Left renal pelvis (tissue), 4 donors: ENCODE measurements at places on chromosomes 13 and 19. TPM values are rescaled to one million over a fixed set of nuclear protein-coding genes. Genes with fewer than 3 reads are reported as not detected.

DNA sequence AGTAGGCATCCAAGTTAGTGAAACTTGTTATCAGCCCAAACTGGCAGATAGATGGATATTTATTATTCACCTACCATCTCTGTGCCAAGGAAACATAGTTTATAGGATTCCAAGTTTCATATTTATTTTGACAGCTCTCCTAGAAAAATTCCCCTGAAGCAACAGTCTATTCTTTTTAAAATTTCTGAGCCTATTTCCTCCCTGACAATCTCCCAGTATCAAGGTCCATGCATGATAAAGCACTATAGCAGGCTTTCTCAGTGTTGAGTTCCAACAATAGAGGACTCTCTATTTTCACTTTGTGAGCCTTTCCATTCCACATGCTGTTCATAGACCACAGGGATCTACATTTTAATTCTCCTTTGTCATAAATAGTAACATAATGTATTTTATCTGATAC lies 312.6 kb downstream of the SLITRK6 start:
- no peak for DNase-seq

GRCh38 chr19:801030-801860 lies 4.0 kb downstream of the PTBP1 start:
- DNase-seq, result no peak

Gene ZNF526
- polyA plus RNA-seq, result 8.1 TPM

Gene C19orf67
- polyA plus RNA-seq, result not detected

Gene CGB7
- 1.0 TPM for polyA plus RNA-seq

Gene ZNF541
- 0.50 TPM for polyA plus RNA-seq

GRCh38 chr19:14322889-14323463 lies 58.3 kb upstream of the ADGRE5 start:
- DNase-seq, result no peak

Gene TMEM147
- polyA plus RNA-seq, result 88.3 TPM

GRCh38 chr13:28449826-28450773 lies 44.8 kb downstream of the FLT1 start:
- DNase-seq, result no peak

- no peak for DNase-seq
These were observed 815.2 kb downstream of the UQCRFS1 start for GRCh38 chr19:28397800-28398199.

- DNase-seq, result no peak
These were observed 46.3 kb downstream of the UNC13A start for GRCh38 chr19:17641846-17642245.

Gene GJB6
- 1.9 TPM for polyA plus RNA-seq

DNA sequence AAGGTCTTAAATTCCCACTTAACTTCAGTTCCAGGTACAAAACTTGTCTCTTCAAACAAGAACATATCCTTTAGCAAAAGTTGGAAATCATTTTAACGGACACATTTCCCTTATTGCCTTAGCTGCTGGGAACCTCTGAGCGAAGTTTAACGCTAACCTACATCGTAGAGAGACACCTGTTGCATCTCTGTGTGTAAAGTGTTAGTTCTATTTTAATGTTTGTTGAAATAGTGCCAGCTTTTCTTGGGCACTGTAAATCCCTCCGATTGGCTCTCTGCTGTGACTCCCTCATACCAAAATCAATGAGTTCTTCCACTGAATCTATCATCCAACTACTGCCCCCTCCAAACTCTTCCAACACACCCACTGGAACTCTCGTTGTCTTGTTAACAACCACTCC lies 2.3 kb upstream of the HIF3A start:
- no peak for DNase-seq

GRCh38 chr13:21059641-21060337 lies 1.6 kb downstream of the LATS2 start:
- DNase-seq, result no peak

Gene SPIB
- 0.53 TPM for polyA plus RNA-seq

DNA sequence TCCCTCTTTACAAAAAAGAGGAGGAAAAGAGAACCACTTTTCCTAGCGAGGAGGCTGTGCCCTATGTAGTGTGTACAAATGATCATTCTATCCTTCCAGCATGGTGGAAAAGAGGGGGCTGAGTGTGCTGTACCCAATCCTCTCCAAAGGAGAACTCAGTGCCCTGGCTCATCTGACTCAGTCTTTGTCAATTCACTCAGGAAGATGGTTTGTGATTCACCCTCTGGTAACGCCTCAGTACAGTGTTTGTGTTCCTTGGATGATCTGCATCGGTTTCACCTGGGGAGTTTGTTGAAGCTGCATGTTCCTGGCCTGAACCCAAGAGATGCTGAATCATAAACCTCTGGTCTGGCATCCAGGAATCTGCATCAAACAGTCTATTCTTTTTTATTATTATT lies 18.3 kb upstream of the ENOX1 start:
- DNase-seq, result no peak
